ENCODE measurements at places on chromosomes 1 and 21. TPM values are rescaled to one million over a fixed set of nuclear protein-coding genes. Genes with fewer than 3 reads are reported as not detected.
A peak's percentile ranks its signal among the peaks of the same experiment; 100 is the strongest.

DAB1 gene
- not detected for total RNA-seq

GRCh38 chr1:224703702-224704101 is 87.6 kb downstream of the CNIH3 start:
- no peak overlapping the region for H3K27ac ChIP-seq
- DNase-seq, result no peak
- no peaks in the 10 kb centered on the region for H3K27me3 ChIP-seq
- no peak overlapping the region for H3K4me3 ChIP-seq

AGMAT gene
- total RNA-seq, result 1.1 TPM

DLGAP3 gene
- total RNA-seq, result 0.12 TPM

DNA sequence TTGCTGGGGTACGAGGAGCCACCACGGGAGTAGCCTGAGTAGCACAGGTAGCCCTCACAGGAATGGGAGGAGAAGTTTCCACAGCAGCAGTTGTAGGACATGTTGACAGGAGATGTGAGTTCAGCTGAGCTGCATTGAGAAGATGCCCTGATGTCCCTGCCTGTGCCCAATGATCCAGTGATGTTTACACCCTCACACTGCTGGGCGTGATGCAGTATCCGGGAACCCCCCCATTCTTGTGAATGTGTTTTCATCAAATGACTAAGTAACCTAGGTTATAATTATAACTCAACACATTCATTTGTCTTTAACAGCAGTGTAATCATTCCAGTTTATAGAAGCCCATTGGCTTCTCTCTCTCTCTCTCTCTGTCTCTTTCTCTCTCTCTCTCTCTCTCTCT is at the start of gene KRTAP23-1:
Gene KRTAP23-1, minus strand, starts transcription at position 101 of the 400 bp plus-strand sequence. Its CDS starts 0 bp downstream, at position 101.
- no peaks in the 10 kb centered on the region for H3K27me3 ChIP-seq
- no peak for DNase-seq
- H3K4me1 ChIP-seq, result no peaks in the 10 kb centered on the region
- H3K36me3 ChIP-seq, result no peaks in the 10 kb centered on the region
- H3K4me3 ChIP-seq, result no peak within 1 kb of the TSS

FMN2 gene
- total RNA-seq, result not detected

DNA sequence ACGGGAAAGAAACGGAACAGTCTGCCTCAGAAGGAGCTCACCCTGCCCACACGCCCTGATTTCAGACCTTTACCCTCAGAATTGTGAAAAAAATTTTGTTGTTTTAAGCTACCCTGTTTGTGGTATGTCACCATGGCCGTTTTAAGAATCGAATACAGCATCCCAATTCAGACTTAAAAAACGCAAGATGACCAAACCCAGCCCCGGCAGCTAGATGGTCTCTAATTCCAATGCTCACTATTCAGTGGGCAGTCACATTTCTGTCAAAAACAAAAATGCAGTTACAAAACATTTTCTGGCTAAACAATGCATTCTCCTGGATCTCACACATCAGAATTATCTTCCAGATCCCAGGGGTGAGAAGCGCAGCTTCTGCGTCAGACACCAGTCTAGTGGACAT is 527.5 kb downstream of the SMYD3 start:
- H3K27me3 ChIP-seq, result no peaks in the 10 kb centered on the region
- H3K4me1 ChIP-seq, result no peaks in the 10 kb centered on the region
- H3K27ac ChIP-seq, result no peak overlapping the region

ATAD3C gene
- not detected for total RNA-seq

DNA sequence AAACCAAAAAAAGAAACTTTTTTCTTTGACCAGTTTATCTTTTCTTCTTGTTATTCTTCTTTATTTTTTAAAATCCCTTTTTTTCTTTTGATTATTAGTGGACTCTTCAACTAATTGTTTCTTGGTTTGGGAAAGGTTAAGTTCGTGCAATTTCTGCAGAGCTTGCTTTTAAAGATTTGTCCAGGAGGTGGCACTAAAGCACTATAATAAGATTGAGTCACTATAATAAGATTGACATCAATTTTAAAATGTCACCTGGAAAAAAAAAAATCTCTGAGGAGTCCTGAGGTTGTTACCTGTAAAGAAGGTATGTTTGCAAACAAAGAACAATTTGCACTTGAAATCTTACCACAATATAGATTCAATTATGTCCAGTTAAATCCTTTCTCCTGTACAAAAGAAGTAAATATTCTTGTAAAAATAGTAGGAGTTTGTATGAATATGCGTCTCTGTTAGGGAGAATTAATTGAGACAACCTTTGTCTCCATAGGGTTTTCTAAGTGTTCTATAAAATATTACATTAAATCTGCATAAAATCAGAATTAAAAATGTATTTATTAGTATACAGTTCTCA is 166.7 kb downstream of the ADGRL4 start:
- H3K27ac ChIP-seq, result no peak overlapping the region
- no peaks in the 10 kb centered on the region for H3K36me3 ChIP-seq
- no peak overlapping the region for H3K4me3 ChIP-seq
- no peaks in the 10 kb centered on the region for H3K27me3 ChIP-seq
- DNase-seq, result peak; percentile 69

CACNA1S gene
- not detected for total RNA-seq

DNA sequence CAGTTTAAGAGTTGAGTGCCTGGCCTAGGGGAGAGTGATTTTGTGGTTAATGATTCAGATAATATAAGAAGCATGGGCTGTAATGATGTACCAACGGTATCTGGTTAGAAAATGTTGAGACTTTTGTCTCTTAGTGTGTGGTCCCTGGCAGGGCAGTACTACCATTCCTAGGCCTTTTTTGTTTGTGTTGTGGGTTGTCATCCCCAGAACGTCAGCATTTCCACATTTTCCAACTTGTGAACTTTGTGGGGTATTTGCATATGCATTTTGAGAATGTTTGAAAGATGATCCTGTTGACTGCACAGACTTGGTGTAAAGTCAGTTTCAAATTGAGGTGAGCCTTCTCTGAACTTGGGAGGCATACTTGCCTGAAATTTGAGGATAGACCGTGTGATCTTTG is 11.4 kb downstream of the NEK7 start:
- no peak overlapping the region for H3K4me3 ChIP-seq
- no peaks in the 10 kb centered on the region for H3K36me3 ChIP-seq
- peaks cover 41% of the 10 kb centered on the region for H3K4me1 ChIP-seq
- H3K27me3 ChIP-seq, result no peaks in the 10 kb centered on the region
- no peak for DNase-seq
- no peak overlapping the region for H3K27ac ChIP-seq

DNA sequence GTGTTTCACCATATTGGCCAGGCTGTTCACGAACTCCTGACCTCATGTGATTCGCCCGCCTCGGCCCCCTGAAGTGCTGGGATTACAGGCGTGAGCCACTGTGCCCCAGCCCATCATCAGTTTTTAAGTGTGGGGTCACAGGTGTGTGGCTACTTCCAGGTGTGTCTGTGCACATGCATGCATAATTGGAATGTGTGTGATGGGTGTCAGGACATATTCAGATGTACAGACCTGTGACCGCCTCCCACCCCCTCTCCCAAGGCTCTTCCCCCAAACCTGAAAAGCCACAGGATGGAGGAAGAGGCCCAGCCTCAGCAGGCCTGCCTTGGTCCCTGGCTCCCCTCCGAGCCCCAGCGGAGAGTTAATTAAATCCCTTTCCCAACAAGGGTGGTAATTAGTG is 37.3 kb upstream of the CSF3R start:
- DNase-seq, result no peak
- no peaks in the 10 kb centered on the region for H3K36me3 ChIP-seq
- no peak overlapping the region for H3K27ac ChIP-seq
- H3K4me3 ChIP-seq, result no peak overlapping the region

IGSF9 gene
- total RNA-seq, result 0.16 TPM

BNIPL gene
- total RNA-seq, result 0.42 TPM

GRCh38 chr1:119250299-119250698 is 109.8 kb upstream of the WARS2 start:
- H3K27ac ChIP-seq, result no peak overlapping the region
- no peaks in the 10 kb centered on the region for H3K4me1 ChIP-seq
- no peak overlapping the region for H3K4me3 ChIP-seq
- DNase-seq, result no peak

- no peaks in the 10 kb centered on the region for H3K27me3 ChIP-seq
- no peak overlapping the region for H3K27ac ChIP-seq
- no peak for DNase-seq
- H3K4me3 ChIP-seq, result no peak overlapping the region
- no peaks in the 10 kb centered on the region for H3K4me1 ChIP-seq
Measured at GRCh38 chr1:235892734-235893413, 26.2 kb upstream of the LYST start.

GUCA2B gene
- total RNA-seq, result not detected

- H3K27ac ChIP-seq, result no peak overlapping the region
- H3K4me3 ChIP-seq, result no peak overlapping the region
- no peaks in the 10 kb centered on the region for H3K36me3 ChIP-seq
- no peak for DNase-seq
- H3K27me3 ChIP-seq, result no peaks in the 10 kb centered on the region
Measured at GRCh38 chr1:201900476-201900875, 11.8 kb downstream of the SHISA4 start.

DNA sequence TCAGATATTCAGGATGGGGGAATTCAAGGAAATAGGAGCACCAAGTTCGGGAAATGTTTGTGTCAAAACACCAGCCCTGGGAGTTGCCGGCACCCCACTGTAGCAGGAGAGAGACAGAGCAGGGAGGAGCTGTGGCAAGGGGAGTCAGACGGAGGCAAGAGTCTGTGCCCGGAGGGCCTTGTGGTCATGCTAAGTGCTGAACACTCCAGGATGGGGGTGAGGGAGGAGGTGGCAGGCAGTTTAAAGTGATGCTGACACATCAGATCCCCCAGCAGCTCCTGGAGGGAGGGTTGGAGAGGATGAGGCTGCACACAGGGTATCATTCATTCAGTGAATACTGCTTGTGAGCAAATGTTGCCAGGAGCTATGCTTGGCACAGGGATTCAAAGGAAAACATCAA is 150.3 kb upstream of the ETV3 start:
- no peak for DNase-seq
- H3K4me1 ChIP-seq, result no peaks in the 10 kb centered on the region
- no peak overlapping the region for H3K4me3 ChIP-seq
- no peak overlapping the region for H3K27ac ChIP-seq
- no peaks in the 10 kb centered on the region for H3K36me3 ChIP-seq

- no peak overlapping the region for H3K4me3 ChIP-seq
- no peak for DNase-seq
- no peaks in the 10 kb centered on the region for H3K4me1 ChIP-seq
- H3K36me3 ChIP-seq, result peaks cover 13% of the 10 kb centered on the region
- H3K27ac ChIP-seq, result no peak overlapping the region
Measured at GRCh38 chr21:41916888-41917433, 36.9 kb downstream of the C2CD2 start.

- H3K27me3 ChIP-seq, result no peaks in the 10 kb centered on the region
- no peaks in the 10 kb centered on the region for H3K4me1 ChIP-seq
- DNase-seq, result no peak
- H3K27ac ChIP-seq, result no peak overlapping the region
Measured at GRCh38 chr1:167136191-167136614, 42.3 kb downstream of the STYXL2 start.

DNA sequence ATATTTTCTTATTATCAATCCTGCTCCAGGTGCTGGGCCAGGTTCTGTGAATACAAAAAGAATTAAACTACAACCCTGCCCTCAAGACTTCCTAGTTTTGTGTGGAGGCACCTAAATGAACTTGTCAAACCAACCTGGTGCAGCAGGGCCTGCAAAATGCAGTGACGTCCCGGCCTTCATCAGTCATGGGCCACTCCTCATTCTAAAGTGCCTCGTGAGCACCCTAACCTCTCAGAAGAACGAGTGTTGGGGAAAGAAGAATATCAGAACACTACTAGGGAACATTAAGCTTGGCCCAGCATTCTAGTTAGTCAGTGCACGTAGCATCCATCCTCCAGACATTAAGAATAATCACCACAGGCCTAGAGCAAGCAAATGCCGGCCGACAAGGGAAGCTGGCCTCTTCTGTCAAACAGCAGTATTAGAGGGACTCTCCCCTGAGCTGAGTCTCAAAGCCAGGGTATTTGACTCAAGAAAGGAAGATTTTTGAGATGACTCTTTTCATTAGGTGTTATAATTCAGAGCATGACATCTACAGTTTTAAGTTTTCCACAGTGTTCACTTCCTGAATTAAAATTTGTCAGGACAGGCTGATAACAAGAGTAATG is 137.9 kb downstream of the SLC45A1 start:
- H3K27ac ChIP-seq, result peak overlapping the region; percentile 67
- no peak overlapping the region for H3K4me3 ChIP-seq
- DNase-seq, result no peak
- H3K27me3 ChIP-seq, result no peaks in the 10 kb centered on the region
- H3K4me1 ChIP-seq, result peaks cover 29% of the 10 kb centered on the region

APCS gene
- not detected for total RNA-seq

DNA sequence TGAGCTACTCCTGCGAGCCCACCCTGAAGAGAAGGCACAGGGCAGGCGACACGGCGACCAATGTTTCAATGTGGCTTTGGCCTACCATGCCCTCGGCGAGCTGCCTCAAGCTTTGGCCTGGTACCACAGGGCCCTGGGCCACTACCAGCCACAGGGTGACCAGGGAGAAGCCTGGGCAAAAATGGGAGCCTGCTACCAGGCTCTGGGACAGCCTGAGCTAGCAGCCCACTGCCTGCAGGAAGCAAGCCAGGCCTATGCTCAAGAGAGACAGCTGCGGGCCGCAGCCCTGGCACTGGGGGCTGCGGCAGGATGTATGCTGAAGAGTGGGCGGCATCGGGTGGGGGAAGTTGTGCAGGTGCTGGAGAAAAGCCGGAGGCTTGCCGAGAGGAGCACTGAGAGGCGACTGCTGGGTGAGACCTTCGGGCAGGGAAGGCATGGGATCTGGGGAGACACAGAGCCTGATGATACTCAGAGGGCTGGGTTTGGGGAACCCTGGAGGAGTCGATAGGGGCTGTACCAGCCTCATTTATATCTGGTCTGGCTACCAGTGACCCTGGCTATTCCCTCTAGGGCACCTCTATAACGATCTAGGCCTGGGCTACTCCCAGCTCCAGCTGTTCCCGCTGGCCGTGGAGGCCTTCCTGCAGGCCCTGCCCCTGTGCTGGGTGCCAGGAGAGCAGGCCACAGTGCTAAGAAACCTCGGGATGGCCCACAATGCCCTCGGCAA is 2.3 kb downstream of the TTC24 start:
- no peaks in the 10 kb centered on the region for H3K4me1 ChIP-seq
- no peak overlapping the region for H3K4me3 ChIP-seq
- H3K27ac ChIP-seq, result no peak overlapping the region
- H3K36me3 ChIP-seq, result no peaks in the 10 kb centered on the region

DNA sequence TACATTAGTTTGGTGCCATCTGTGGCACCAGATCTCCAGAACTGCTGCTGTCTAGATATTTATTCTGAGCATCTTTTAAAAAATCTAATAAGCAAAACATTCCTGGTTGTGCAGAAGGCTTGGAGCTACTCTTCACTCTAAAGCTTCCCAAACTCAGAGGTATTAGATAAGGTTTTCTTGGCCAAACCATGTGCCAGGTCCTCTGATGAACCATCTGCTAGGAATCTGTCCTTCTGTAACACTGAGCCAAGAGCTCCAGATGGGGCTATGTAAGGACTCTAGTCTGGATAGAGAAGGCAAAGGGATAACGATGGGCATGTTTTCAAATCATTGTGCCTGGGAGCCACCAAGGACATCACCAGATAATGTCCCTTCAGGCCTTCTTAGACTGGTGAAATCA is 410.6 kb downstream of the NTNG1 start:
- no peaks in the 10 kb centered on the region for H3K36me3 ChIP-seq
- H3K27ac ChIP-seq, result no peak overlapping the region
- no peak for DNase-seq
- no peaks in the 10 kb centered on the region for H3K4me1 ChIP-seq

GRCh38 chr1:210541680-210542358 is 213.1 kb downstream of the HHAT start:
- no peak for DNase-seq
- H3K36me3 ChIP-seq, result no peaks in the 10 kb centered on the region
- H3K27ac ChIP-seq, result no peak overlapping the region
- no peaks in the 10 kb centered on the region for H3K27me3 ChIP-seq
- no peaks in the 10 kb centered on the region for H3K4me1 ChIP-seq
- no peak overlapping the region for H3K4me3 ChIP-seq

LCA5L gene
- total RNA-seq, result 1.0 TPM

LCE3D gene
- not detected for total RNA-seq

Measured in endothelial cell of umbilical vein (primary cell).